ENCODE measurements at places on chromosomes 12 and 14.

- no peak for DNase-seq
These were observed 442 bp downstream of the FLVCR2 start for GRCh38 chr14:75578786-75579337.

DNA sequence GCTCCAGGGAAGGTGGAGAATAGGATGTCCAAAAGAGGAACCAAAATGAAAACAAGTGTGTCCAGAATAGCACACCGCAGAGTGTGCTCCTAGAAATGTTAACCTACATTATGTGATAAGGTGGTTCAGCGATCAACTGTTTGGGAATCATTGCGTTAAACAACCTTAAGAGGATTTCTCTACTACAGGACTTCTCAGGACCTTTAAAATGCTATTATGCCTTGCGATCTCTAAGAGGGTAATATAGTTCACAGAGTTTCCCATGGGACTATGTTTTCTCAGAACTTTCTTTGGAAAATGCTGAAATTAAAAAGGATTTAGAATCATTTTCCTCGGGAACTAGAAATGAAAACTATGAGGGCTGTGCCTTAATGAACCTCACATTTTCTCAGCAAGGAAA, 1.8 kb downstream of the GLT8D2 start:
- DNase-seq: no peak

GRCh38 chr12:63521706-63522105, 146.6 kb downstream of the DPY19L2 start:
- no peak for DNase-seq

- DNase-seq: no peak
These were observed 9.0 kb upstream of the SYNE2 start for GRCh38 chr14:63843796-63844195.

- no peak for DNase-seq
These were observed 15.2 kb downstream of the RFX4 start for GRCh38 chr12:106598003-106598402.

GRCh38 chr12:110921262-110921661, 883 bp upstream of the MYL2 start:
- no peak for DNase-seq

DNA sequence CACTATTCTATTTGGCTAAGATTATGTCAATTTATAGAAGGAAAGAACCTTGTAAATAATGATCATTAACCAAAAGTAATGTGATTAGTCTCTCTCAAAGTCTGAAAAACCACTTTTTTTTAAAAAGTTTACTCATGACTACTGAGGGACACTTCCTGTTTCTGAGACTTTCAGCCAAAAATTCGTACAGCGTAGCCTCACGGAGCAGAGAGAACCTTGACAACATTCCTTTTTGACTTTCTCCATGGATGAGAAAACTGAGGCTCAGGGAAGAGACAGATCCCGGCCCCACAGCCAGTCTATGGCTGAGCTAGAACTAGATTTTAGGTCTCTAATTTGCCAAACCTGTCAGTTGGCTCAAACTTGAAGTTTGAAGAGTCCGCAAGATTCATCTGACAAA, 68.2 kb downstream of the DAD1 start:
- no peak for DNase-seq
